Stimulated activated CD4-positive, alpha-beta T cell treated with anti-CD3 and anti-CD28 coated beads, TNF-alpha, amount 100 ng/mL, for 24 hours (primary cell): ENCODE measurements at places on chromosomes 7 and 10.

- DNase-seq, result no peak
Observed at GRCh38 chr7:67843001-67843565, 846.5 kb downstream of the TYW1 start.

DNA sequence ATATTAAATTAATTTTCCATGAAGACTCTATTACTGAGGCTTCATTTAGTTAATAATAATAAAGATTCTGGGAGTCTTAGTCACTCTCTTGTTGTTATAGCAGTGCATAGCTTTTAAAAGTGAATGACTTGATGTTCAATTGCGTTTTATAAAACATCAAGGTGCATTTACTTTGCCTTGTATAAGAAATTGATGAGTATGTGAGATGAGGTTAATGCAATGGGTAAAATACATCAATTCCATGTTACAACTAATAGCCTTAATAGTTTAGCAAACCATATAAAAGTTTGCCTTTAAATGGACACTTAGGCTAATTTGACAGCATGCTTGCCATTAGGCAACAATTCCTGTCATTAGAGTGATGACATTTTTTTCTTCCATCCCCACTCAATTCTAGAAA is 173.6 kb upstream of the TEX47 start:
- DNase-seq, result no peak

DNA sequence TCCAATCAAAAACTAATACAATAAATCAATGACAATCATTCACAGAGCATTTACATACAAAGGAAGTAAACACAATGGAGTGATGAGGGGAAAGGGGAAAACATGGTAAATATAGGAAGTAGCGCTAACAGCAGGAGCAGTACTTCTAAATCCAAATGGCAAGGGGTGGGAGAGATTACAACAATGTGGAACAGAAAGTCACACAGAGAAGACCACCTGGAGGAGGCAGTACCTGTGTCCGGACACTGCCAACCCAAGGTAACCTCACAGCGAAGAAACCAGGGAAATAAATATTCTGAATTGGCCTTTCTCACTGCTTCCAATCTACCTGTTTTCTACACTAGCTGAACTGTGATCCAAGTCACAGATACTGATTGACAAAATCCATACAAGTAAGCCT is 58.2 kb downstream of the ABI1 start:
- DNase-seq, result no peak

- DNase-seq, result peak; percentile 84
Observed at GRCh38 chr7:139109188-139109982, at the start of gene ZC3HAV1. Gene ZC3HAV1, minus strand, starts transcription at chr7:139109720. Its CDS starts 389 bp downstream, at chr7:139109331.
